Stimulated activated CD4-positive, alpha-beta T cell treated with anti-CD3 and anti-CD28 coated beads, Interleukin-1b, Interleukin-23, amount 100 ng/mL, for 4 hours (primary cell): ENCODE measurements at places on chromosomes 1 and 21.

DNA sequence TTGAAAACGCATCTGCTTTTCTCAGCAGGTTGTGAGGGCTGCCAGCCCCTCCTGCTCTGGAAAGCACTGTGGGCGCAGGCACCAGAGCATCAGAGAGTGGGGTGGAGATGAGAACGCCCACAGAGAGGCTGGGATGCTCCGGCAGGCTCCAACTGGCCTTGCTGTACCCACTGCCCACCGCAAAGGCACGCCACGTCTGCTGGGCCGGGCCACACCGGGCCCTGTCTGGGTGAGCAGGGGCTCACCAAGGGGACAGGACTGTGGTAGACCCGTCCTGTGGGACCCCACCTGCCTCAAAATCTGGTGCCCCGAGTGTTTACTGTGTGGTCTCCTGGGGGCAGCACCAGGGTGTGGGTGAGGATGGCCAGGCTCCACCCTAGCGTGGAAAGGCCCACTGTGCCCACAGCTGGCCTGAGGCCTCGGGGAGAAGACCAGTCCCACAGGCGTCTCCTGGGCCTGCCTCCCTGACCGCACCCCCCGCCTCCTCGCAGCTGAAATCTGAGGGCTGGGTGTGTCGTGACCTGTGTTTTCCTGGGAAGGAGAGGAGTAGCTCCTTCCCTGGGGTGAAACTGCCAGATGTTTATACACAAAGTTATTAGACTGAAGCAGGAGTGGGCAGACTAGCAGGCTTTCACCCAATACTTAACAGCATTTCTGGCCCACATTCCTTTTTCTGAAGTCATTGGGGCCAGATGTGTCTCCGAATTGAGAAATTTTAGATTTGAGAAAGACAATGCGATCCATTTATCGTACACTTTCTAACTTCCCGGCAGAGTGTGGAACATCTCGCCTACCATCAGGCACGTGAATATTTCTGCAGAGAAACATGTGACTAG, 53.8 kb downstream of the STUM start:
- no peak for DNase-seq

DNA sequence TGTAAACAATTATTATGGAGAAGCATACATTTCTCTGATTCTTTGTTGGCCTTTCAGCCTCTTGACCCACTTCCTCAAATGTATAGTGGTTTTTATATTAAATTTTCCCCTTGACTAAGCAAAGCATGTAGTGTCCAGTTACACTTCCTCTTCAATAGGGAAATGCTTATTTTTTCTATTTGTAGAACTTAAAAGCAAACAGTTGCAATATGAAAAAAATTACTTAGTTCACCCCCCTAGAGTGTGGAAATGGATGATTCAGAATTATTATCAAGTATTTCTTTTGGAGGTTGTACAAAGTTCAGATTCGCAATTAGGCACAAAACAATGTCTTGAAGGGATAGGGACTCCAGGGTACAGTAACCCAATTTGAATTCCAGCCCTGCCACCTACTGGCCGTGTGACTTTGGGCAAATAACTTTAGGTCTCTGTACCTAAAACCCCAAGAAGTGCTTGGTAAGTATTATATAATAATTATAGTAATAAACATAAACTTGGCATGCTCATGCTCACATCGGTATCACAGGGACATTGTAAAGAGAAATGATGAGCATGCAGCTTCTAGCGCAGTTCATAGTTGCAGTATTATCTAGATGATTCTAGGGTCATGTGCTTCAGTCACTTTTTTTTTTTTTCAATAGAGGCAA, 28.6 kb upstream of the IFNGR2 start:
- peak; percentile 47 for DNase-seq

DNA sequence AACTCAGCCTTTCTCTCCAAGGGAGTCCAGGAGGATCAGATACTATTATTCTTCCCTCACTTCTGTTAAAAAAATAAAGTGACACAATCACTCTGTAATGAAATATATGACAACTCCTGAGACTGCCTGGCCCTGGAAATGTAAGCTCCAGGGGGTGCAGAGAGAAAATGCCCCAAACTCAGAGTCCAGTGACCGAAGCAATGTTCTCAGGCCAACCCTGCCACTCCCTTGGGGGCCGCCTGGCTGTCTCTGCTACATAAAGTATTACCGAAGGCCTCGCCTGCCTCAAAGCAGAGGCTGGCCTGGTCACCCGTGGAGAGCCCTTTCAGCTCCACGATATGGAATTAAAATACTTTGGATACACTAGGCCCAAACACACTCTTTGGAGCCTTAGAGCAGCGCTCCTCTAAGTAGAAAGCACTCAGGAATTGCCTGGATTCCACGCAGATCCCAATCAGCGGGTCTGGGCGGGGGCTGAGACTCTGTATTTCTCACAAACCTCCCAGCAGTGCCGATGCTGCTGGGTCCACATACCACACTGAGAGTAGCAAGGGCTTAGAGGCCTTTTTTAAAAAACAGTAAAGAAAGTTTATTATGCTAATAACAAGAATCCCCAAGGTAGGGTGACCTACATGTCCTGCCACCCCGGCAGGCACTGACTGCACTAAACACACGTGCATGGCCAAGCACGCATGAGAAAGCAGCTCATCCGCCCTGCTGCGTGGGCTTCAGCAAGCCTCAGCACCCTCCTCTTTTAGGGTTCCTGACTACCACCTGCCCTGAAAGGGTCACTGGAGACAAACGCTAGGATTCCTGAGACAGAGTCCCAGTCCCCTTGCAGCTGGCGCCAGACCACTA, 31.1 kb downstream of the TMCO4 start:
- no peak for DNase-seq

DNA sequence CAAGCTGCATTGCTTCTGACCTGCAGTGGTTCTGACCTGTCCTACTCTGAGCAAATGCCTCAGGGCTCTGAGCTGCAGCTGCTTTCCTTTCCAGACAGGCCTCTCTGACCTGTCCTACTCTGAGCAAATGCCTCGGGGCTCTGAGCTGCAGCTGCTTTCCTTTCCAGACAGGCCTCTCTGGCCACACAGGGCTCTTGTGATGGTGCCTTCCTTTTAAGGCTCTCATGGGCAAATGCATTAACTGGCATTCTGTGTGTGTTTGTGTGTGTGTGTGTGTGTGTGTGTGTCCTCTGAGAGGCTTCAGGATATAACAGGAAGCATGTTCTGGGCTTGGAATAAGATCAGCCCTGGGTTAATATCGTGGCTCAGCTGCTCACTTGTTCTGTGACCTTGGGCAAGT, 131.3 kb downstream of the NTPCR start:
- DNase-seq: no peak

DNA sequence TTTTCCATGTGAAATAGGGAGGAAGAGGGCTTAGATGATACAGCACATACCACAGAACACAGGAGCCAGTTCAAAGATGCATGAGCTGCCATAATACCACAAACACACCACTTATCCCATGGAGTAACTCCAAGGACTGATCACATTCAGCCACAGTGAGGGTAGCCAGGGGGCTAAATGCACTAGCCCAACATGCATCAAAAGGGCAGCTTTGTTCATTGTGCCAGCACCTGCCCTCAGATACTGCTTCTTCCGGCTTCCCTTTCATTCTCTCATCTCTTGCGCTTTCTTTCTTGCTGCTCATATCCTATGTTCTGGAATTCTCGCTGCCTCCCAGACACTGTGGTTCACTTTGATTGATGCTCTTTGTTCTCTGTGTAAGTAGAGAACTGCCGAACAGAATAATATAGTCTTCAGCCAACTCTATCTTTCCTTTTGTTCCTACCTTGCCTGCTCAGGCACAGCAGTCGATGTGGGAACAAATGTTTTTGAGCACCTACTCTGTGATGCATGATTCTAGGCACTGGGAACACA, 50.0 kb upstream of the SYT6 start:
- DNase-seq: no peak
